ENCODE measurements at places on chromosomes 16 and 17. TPM values are rescaled to one million over a fixed set of nuclear protein-coding genes. Genes with fewer than 3 reads are reported as not detected.

- no peak for DNase-seq
Measured at GRCh38 chr17:50627782-50628601, 6.7 kb upstream of the ABCC3 start.

GRCh38 chr17:30116345-30116660, 313 bp upstream of the NSRP1 start:
- no peak for DNase-seq

GRCh38 chr17:1294157-1294717, 14.8 kb downstream of the TRARG1 start:
- no peak for DNase-seq

- no peak for DNase-seq
Measured at GRCh38 chr17:61756561-61756960, 106.8 kb downstream of the BRIP1 start.

DNA sequence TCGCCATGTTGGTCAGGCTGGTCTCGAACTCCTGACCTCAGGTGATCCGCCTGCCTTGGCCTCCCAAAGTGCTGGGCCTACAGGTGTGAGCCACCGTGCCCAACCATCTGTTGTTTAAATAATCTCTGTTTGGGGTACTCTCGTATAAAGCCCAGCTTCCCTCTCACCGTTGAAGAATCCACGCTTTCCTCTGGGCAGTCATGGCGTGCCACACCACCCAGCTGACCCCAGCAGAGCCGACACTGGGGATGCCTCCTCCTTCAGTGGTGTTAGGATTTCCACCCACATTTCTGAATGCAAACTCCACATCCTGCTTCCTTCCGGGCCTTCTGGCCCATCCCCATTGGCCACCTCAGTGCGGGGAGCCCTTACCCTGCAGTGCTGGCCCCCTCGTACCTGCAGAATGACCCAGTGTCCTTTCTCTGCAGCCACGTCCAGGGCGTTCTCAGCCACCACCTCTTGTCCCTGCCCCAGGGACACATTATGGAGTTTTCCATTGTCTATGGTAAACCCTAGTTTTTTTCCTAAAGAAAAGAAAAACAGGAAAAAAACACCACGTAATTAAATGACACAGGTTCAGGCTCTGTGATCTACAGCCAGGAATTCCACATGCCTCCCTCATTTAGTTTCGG, 60.4 kb downstream of the PGS1 start:
- DNase-seq = no peak

GRCh38 chr17:3026125-3026855, 37.1 kb downstream of the OR1D5 start:
- DNase-seq = no peak

EFNB3 gene
- total RNA-seq = 0.13 TPM

GRCh38 chr17:82900741-82901140, 60.9 kb upstream of the ZNF750 start:
- DNase-seq = no peak

DNA sequence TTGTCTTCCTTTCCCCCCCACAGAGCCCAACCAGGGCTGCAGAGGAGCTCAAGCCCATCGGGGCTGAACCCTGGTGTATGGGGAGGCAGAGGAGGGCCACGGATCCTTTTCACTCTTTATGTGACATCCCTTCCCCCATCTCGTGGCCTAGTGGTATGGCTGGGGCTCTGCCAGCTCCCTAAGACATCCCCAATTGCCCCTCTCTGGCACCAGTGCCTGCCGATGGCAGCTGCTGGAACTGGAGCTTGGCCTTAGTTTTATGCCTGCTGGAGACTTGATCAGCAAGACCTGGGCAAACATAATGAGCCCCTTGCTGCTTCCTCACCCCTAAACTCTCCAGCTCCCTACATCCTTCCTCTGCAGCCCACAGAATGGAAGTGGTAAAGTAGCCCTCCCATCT, 8.0 kb upstream of the TOP2A start:
- DNase-seq = no peak

- DNase-seq = no peak
Measured at GRCh38 chr16:54397190-54397835, 110.7 kb upstream of the IRX3 start.

- DNase-seq = no peak
Measured at GRCh38 chr17:82440469-82440981, 10.0 kb downstream of the CYBC1 start.

GRCh38 chr17:56599088-56599487, 5.6 kb downstream of the NOG start:
- no peak for DNase-seq

- no peak for DNase-seq
Measured at GRCh38 chr17:81064678-81065475, 29.9 kb downstream of the BAIAP2 start.

DNA sequence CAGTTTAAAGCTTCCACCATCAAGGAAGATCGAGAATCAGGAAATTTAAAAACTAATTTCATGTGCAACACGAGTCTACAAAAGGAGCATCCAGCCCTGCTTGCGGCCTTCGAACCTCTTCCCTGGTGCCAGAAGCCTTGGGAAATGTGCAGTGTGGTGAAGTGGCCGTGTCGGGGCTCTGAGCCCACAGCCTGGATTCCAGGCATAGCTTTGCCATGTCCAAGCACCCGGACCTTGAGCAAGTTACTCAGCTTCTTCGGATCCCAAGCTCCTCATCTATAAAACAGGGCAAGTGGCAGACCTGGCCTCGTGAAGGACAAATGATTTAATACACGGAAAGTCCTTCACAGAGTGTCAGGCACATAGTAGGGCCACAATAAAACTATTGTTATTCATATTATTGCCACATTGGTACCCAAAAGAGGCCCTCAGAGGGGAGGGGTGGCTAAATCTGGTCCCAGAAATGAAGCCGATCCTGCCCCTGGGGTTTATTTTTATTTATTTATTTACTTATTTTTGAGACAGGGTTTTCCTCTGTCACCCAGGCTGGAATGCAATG, 34.8 kb downstream of the COTL1 start:
- DNase-seq = no peak

GRCh38 chr17:56870081-56870651, 36.2 kb downstream of the DGKE start:
- no peak for DNase-seq

GRCh38 chr17:47973541-47973940, 2.6 kb downstream of the CDK5RAP3 start:
- no peak for DNase-seq

LYRM9 gene
- 3.6 TPM for total RNA-seq

INCA1 gene
- 0.39 TPM for total RNA-seq

DNA sequence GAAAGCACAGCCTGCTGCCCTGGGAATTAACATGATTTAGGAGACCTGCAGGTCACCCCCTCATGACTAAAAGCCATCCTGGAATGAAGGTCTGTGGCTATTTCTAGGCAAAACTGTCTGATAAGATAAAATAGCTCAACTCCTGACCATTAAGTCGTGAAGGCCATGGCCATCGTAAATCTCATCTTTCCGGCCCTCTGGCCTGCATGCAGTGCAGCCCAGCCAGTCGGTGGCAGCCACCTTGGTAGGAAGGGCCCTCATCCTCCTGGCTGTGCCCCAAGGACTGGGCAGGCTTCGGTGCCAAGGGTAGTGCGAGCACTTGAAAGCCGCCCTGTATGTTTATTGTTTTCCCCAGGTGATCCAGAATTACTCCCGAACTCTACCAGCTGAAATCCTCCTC, 18.2 kb upstream of the MEOX1 start:
- no peak for DNase-seq

GRCh38 chr17:51132964-51133319, 12.3 kb upstream of the SPAG9 start:
- DNase-seq = peak; percentile 96

NPIPB9 gene
- 1.3 TPM for total RNA-seq

GRCh38 chr16:61969077-61969382, 67.2 kb downstream of the CDH8 start:
- DNase-seq = no peak

GRCh38 chr16:8632675-8633182, 11.2 kb downstream of the METTL22 start:
- DNase-seq = no peak

DNA sequence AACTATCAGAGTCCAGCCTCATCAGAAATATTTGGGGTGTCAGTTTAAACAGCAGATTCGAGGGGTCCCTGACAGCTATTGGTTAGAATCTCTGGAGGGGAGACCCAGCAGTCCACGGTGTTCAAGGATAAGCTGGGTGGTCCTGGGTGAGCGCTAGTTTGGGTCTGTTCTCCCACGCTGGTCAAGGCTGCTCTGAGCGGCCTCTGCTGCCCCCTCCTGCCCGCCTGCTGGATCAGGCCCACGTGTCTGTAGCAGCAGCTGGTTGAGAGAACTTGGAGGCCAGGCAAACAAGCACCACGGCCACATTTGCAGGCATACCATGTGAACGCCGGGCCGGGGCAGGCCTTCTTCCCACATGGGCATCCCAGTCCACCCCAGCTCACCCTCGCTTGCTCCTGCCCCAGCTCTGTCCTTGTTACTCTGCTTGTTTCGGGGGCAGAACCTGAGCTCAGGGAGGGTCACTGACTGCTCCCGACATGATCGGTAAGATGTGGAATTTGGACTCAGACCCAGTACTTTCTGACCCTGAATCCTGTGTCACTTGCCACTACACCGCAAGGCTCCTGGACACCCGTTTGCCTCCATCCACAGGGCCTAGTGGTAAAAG, 7.4 kb downstream of the FOXF1 start:
- DNase-seq = peak; percentile 30

GRCh38 chr16:29126057-29126494, 141.2 kb downstream of the LAT start:
- no peak for DNase-seq

DNA sequence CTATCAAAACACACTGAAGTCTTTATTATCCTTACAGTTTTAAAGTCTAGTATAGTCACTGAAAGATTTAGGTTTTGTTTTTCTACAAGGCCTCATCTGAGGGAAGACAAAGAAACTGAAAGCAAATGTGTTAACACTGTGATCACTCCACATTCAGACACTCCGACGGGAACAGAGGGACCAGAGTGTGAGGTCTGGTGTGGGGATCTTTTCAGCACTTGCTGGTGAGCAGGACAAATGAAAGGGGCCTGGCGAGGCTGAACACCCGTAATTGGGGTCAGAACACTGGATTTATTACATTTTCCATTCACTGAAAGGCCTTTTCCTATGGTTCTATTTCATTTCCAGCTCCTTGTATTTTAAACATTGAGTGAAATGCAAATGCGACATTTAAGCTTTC, 910.5 kb downstream of the CDH11 start:
- no peak for DNase-seq

DNA sequence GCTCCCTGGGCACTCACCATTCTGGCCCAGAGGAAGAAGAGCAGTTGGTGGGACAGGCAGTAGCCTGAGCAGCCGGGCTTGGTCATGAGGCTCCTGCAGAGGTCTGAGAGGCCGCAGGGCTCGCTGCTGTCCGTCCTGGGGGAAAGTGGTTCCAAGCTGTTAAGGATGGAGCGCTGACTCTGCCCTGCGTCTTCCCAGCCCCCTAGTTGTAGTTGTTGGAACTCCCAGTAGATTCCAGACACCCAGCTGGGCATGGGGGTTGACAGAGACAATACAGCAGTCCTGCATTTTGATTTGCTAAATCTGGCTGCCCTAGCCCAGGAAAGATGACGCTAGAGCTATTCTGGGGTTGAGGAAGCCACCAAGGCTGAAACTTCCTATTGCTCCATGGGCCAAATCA, 7.3 kb downstream of the C16orf89 start:
- DNase-seq = no peak

AATK gene
- total RNA-seq = 1.5 TPM

DNA sequence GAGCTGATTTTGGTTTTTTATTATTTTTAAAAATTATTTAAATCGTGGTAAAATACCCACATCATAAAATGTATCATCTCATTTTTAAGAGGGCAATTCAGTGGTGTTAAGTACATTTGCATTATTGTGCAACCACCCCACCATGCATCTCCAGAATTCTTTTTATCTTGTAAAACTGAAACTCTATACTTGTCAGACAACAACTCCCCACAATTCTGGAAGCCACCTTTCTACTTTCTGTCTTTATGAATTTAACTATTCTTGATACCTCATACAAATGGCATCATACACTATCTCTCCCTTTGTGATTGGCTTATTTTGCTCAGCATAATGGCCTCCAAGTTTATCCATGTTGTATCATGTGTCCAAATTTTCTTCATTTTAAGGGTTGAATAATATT, 97.9 kb downstream of the HS3ST3B1 start:
- DNase-seq = no peak

DNA sequence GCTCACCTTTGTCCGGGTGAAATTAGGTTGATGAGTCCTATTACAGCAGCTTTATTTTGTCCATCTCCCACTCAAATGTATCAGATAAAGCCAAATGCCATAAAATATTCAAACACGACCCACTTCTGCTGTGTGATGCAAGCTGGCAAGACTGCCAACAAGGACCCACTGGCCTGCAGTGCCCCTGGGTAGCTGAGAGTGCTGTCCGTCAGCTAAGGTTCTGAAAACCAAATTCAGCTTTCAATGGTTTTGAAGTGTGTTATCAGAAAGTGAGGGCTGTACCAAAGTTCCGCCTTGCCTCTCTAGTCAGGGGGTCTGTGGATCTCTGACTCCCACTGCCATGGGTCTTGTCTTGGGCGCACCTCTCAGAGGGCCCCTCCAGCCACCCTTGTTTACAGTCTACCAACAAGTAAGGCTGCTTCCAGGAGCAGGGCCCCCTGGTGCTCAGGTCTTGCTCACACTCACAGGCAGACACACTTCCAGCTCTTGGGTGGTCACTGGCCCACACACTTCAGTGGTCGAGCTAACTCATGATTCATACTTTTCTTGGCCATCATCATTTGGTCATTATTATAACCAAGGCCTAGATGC, 10.5 kb upstream of the CCDC182 start:
- no peak for DNase-seq

- DNase-seq = no peak
Measured at GRCh38 chr17:17605729-17606088, 14.2 kb upstream of the PEMT start.

GRCh38 chr17:45063198-45063597, 2.1 kb downstream of the NMT1 start:
- DNase-seq = no peak

GRCh38 chr16:1306334-1306733, 3.1 kb upstream of the UBE2I start:
- no peak for DNase-seq

SPIRE2 gene
- total RNA-seq = 2.4 TPM

- no peak for DNase-seq
Measured at GRCh38 chr16:81885976-81886586, 107.0 kb downstream of the PLCG2 start.

DNA sequence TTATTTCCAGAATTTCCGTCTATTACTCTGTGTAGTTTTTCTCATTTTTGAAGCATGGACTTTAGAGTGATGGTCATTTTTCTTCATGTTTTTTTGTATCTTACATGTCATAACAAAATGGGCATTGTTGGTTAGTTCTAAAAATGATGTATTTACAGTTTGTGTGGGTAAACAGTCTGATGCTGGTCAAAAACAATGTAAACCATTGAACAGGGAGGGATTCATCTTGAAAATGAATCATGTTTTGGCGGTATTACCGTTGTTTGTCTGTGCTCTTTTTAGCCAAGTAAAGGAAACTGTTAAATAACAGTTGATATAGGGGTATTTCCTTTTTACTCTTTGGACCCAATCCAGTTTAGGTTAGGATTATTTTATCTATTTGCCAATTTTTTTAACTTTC, 315.8 kb downstream of the BCAS3 start:
- no peak for DNase-seq

ALDH3A1 gene
- total RNA-seq = under 0.01 TPM

SPATA22 gene
- total RNA-seq = not detected

MYH8 gene
- not detected for total RNA-seq

All from dermis microvascular lymphatic vessel endothelial cell (primary cell).